ENCODE measurements at places on chromosomes 6 and 20. TPM values are rescaled to one million over a fixed set of nuclear protein-coding genes. Genes with fewer than 3 reads are reported as not detected.

The PCSK2 gene
- total RNA-seq, result not detected

The SAMD10 gene
- 32.7 TPM for total RNA-seq

The GFOD1 gene
- 1.1 TPM for total RNA-seq

The SEL1L2 gene
- not detected for total RNA-seq

The C2 gene
- total RNA-seq, result 4.7 TPM

The REM1 gene
- not detected for total RNA-seq

The ZSCAN23 gene
- total RNA-seq, result 0.24 TPM

The KCNB1 gene
- not detected for total RNA-seq

The C6orf118 gene
- not detected for total RNA-seq

The PLEKHG1 gene
- total RNA-seq, result 2.5 TPM

The MLN gene
- total RNA-seq, result not detected

The EYA2 gene
- total RNA-seq, result not detected

The PLTP gene
- 12.1 TPM for total RNA-seq

GRCh38 chr20:6075428-6076219 lies 21.8 kb upstream of the LRRN4 start:
- ATAC-seq, result no peak

DNA sequence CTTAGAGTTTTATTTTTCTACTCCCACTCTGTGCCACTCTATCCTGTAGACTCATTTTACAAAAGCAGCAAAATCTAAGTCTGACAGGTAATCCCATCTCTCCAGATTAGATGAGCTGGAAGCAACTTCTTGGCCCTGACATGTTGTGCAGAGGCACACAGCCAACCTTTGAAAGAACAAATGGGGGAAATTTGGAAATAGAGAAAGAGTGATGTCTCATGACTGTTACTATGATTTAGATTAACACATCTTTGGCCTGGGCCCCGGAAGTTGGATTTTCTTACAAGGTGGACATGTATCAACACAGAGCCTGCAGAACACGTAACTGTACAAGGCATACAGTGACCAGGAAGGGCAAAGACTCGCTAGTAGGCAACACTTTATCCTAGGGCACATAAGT lies 227.7 kb downstream of the MYLK4 start:
- no peak for ATAC-seq

- ATAC-seq, result no peak
Observed at GRCh38 chr6:170135461-170135820, 155.4 kb downstream of the DLL1 start.

GRCh38 chr6:5472571-5472970 lies 211.3 kb downstream of the FARS2 start:
- no peak for ATAC-seq

- no peak for ATAC-seq
Observed at GRCh38 chr20:9025643-9026042, 43.2 kb upstream of the PLCB4 start.

DNA sequence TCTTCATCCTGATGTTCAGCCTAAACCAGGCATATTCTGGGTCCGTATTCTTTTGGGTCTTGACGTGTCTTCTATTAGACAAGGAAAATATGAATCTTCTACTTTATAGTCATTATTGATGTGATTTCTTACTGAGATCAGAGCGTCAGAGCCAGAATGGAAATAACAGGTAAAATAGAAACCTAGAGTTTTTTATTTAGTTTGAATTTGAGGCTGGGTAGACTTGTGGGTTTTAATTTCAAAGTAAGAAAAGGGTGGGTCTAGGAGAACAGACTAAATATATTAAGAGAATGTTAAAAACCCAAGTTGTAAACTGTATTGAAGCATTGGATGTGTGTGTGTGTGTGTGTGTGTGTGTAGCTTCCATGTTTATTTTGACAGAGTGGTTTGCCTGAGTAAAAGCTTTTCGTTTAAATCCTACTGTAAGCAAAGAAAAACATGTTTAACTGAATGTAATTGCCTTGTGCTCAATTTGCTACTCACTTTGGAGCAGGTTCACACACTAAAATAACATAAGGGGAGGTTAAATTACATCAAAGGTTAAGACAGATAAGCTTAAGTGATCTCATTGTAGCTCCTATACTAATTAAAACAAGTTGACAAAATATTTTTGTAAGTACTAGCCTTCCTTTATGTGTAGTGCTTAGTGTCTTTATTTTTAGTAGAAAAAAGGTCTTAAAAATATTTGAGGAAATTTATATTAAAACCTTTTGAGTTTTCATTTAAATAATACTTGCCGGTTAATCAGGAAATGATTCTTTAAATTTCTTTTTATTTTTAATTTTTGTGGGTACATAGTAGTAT lies 17.4 kb downstream of the HECA start:
- ATAC-seq, result peak; percentile 37

GRCh38 chr6:71929047-71929446 lies 42.7 kb downstream of the RIMS1 start:
- ATAC-seq, result no peak

GRCh38 chr20:63328718-63329275 lies 32.4 kb downstream of the CHRNA4 start:
- ATAC-seq, result no peak

DNA sequence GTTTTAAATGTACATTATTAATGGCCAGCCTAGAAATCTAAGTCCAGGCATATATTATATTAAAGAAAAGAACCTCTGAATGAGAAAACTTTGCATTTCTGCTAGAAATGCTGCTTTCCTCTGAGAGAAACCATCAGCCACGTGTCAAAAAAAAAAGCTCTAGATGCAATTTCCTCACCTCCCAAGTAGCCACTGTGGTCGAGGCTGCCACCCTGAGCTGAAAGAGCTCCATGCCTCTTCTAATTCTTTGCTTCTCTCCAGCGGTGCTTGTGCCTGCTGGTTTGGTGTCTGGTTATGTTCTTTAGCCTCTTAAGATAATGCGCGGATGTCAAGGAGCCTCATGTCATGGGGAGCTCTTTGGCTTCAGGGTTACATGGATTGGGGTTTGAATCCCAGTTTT lies 316.0 kb downstream of the TFAP2C start:
- no peak for ATAC-seq

GRCh38 chr6:44682987-44683779 lies 295.7 kb downstream of the CDC5L start:
- ATAC-seq, result no peak

DNA sequence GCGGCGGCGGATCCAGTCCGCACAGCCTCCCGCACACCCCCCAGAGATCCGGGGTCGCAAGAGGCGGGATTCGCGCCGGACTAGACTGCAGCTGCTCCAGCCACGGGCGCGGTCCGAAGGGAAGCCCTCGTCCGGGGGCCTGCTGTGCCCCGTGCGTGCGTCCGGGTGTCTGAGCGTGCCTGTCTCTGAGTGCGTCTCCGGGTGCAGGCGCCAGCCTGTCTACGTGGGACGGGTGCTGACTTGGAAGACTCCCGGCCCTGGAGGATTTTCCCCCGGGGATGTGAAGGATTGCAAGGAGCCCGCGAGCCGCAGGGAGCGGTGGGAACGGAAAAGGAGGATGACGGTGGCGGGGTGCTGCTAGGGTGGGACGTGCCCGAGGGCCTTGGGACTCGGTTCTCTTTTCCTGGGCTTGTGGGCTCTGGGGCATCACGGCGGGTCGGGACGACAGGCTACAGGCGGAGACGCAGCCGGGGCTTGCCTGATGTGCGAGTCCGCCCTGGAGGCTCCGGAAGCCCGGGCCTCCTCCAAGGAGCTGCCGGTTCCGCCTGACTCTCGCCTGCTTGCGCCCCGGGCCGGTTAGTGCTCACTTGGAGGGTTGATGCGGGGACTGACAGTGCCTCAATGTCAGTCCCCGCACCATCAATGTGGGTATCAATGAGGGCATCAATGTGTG lies 5.7 kb downstream of the MAFB start:
- no peak for ATAC-seq

- no peak for ATAC-seq
Observed at GRCh38 chr20:58287638-58288037, 21.9 kb upstream of the RAB22A start.

DNA sequence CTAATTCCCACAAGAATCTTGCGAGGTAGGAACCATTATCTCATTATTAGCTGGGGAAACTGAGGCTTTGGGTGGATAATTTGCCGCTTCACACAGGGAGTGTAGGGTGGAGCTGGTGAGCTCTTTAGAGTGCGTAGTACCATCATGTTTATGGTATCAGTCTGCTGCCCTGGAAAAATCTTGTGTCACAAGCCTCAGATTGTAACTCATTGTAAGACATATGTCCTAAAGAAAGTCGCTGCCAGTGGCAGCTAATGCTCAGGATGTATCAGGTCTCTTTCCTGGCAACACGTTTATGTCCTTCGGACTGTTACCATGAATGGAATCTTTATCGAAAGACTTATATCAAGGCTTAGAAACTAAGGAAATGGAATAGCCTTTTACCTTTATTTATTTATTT lies 1.9 kb downstream of the ZFAND3 start:
- ATAC-seq, result no peak

- ATAC-seq, result peak; percentile 59
Observed at GRCh38 chr6:116111552-116112528, 11.2 kb downstream of the NT5DC1 start.

- ATAC-seq, result peak; percentile 76
Observed at GRCh38 chr6:151701911-151702562, 105.4 kb upstream of the ESR1 start.

DNA sequence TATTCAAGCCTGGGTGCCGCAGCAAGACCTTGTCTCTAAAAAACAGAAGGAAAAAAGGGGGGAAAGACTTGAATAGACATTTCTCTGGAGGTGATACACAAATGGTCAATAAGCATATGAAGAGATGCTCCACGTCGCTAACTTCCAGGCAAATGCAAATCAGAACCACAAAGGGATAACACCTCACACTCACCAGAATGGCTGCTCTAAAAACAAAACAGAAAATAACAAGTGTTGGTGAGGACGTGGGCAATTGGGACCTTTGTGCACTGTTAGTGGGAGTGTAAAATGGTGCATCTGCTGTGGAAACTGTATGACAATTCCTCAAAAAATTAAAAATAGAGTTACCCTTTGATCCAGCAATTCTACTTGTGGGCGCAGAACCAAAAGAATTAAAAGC lies 48.4 kb upstream of the TULP1 start:
- peak; percentile 71 for ATAC-seq

- peak; percentile 45 for ATAC-seq
Observed at GRCh38 chr20:60100780-60101179, 142.6 kb downstream of the CDH26 start.

- ATAC-seq, result peak; percentile 68
Observed at GRCh38 chr20:47027042-47027441, 132.4 kb downstream of the EYA2 start.

GRCh38 chr20:46642265-46642968 lies 8.8 kb downstream of the SLC13A3 start:
- ATAC-seq, result no peak

GRCh38 chr6:52871621-52872020 lies 31.0 kb upstream of the GSTA5 start:
- no peak for ATAC-seq

GRCh38 chr20:37114012-37114411 lies 18.2 kb upstream of the RBL1 start:
- ATAC-seq, result no peak

DNA sequence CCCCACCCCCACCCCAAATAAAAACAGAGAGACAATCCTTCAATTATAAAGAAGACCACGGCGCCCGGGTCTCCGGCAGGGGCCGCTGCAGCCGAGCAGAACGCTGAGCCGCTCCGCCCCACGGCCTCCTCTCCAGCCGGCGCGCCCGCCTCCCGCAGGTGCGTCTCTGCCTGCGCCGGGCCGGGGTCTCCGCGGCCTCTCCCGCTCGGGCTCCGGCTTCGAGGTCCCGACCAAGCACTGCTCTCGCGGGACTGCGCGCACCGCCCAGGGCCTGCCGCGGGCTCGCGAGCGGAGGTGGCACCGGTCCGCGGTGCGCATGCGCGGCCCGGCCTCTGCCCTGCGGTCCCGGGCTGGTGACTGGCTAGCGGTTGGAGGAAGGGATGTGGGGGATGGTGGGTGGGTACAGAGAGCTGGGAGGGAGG lies 241 bp upstream of the SIRT5 start:
- peak; percentile 87 for ATAC-seq

GRCh38 chr6:35043381-35044130 lies 97.6 kb downstream of the TCP11 start:
- ATAC-seq, result no peak

DNA sequence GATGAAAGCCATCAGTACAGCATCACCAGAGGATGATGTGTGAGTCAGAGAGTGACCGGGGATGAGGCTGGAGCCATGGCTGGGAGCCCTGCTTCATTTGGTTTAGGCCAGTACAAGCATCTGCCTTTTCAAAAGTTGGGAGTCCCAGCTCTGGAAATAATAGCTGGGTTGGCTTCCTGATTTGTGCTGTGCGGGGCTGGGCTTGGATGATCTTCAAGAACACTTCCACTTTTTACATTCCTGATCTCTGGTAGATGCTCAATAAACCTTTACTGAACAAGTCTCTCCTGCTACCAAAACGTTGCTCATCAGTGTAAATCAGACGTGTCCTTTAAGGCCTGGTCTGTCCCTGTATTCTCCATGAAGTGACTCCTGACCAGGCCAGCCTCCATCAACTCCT lies 44.1 kb upstream of the ADGRF4 start:
- no peak for ATAC-seq

All from activated T-helper 17 cell treated with anti-CD3 and anti-CD28 coated beads, Interleukin-2, amount 50 U/mL, for 72 hours (primary cell).